MCF 10A (cell line): ENCODE measurements at places on chromosomes 6 and 20.

DNA sequence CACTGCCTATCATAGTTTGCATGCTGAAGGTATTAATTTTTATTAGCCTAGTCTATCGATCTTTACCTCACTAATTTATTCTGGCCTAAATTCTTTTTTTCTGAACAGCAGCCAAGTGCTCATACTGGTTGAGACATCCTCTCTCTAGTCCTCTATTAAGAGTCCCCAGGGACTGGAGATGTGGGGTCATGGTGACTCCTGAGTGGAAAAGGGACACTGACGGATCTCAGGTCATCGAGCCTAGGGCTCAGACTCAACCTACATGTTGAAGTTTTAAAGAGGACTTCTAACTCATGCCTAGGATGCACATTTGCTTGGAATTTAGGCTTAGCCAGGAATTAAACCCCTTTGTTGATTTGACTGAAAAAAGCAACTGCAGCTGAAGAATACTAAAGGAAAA lies 378.1 kb downstream of the BTBD9 start:
- peak; percentile 14 for DNase-seq

- no peak for DNase-seq
These were observed 24.7 kb downstream of the RAB44 start for GRCh38 chr6:36722365-36722764.

GRCh38 chr6:158808442-158808833 lies 10.7 kb downstream of the EZR start:
- DNase-seq: no peak

GRCh38 chr6:164148788-164149187 lies 734.3 kb downstream of the QKI start:
- peak; percentile 0 for DNase-seq

GRCh38 chr6:157145656-157146285 lies 177.5 kb downstream of the TMEM242 start:
- DNase-seq: no peak

- no peak for DNase-seq
These were observed 1.3 kb downstream of the ABHD16A start for GRCh38 chr6:31701666-31702404.

GRCh38 chr20:46027245-46027853 lies 1.7 kb upstream of the SLC12A5 start:
- DNase-seq: peak; percentile 70

GRCh38 chr20:37902504-37903313 lies at the start of gene VSTM2L:
VSTM2L (plus strand) TSS chr20:37903127; CDS start chr20:37903351, 224 bp downstream.
- DNase-seq: peak; percentile 63

- no peak for DNase-seq
These were observed 28.8 kb upstream of the VEGFA start for GRCh38 chr6:43740961-43741764.

DNA sequence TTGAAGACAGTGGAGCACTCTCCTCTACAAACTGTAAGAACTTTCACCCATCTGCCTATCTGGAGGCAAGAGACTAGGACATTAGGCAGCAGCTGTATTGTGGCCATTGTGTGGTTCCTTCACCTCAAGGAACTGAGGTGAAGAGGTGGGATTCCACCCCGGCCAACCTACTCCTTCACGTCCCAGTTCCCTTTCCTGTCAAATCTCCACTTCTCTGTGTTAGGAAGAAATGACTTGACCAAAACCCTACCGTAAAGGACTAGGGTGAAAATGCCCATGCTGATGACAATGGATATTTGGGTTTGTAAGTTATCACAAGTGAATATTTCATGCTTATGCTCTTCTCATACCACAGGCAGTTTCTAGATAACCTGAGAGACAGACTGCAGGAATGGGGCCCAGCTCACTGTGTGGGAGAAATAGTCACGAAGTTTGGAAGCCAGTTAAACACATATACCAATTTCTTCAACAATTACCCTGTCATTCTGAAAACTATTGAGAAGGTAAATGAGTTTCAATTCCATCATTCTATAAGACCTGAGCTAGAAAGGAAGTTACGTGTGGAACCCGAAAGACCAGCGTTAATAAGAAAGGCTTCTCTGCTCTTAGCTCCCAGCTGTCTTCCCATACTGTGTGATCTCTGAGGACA lies 86.6 kb downstream of the ECT2L start:
- DNase-seq: no peak

DNA sequence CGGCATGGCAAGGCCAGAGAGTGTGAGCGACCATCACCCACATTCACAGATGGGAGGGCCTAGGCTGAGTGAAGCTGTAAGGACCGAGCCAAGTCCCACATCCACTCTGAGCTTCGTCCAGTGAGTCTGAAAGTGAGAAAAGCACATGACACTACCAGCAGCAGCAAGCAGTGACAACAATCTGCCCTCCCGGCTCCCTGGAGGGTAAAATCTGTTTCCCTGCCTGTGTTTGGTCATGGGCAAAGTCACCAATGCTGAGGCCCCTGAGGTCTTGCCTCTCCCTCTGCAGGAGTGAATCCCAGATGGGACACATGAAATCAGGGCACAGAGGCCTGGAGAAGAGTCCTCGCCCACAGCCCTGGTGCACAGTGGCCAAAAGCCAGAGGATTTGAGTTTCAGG lies 6.4 kb upstream of the CST7 start:
- no peak for DNase-seq

DNA sequence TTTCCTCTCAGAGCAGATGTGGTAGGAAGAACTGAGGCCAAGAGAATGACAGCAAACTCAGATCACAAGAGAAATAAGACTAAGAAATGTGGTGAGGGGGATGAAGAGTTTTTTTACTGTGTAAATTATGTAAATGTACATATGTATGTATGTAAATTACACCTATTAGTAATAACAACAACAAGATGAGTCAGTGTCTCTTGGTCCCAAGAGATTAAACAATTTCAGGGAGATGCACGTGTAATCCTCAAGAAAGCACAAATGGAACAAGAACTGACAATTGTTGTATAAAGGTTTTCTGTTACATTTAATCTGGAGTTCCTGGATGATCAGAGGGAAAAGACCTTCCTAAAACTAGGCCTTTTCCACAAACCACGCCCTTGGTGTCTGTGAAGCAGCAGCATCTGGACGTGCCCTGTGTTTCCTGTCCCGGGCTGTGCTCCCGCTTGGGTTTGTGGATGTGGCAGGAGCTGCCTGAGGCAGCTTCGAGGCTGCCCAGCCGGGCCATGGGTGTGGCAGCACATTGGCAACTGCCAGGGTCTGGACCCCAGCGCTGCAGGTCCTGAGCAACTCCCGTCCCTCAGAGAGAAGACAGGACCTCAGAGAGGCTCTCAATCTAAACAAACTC lies 994 bp downstream of the CLDN20 start:
- peak; percentile 52 for DNase-seq

DNA sequence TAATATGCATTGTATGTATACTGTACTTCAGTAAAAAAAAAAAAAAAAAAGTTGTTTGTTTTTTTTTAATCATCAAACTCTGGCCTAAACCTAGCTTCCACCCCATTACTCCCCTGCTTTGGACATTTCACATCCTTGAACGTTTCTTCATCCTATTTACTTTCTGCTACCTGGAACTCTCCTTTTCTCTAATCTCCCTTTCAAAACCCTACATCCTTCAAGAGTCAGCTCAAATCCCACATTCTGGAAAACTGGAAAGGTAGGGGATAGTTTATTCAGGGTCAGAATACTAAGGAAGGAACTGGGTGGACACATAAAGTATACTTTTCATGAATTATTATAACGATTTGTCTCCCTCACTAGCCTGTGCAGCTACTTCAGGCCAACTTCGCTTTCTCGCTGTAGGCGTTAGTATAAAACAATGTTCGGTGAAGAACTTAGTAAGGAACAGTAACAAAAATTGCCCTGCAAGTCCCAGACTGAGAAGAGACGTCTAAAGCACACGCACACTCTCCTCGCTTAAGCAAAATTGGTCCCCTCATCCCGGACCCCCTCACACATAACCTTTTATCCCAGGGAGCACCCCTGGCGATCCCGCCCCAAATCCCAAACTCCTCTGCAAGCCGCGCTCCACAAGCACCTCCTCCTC lies 775 bp downstream of the PIGU start:
- no peak for DNase-seq

GRCh38 chr6:139013185-139013800 lies 15.3 kb upstream of the ABRACL start:
- no peak for DNase-seq

GRCh38 chr6:142378138-142378875 lies 76.5 kb downstream of the ADGRG6 start:
- DNase-seq: peak; percentile 93

- no peak for DNase-seq
These were observed 180.1 kb upstream of the ARID1B start for GRCh38 chr6:156597095-156597494.

GRCh38 chr6:116633685-116634084 lies 17.4 kb downstream of the RSPH4A start:
- DNase-seq: peak; percentile 19

DNA sequence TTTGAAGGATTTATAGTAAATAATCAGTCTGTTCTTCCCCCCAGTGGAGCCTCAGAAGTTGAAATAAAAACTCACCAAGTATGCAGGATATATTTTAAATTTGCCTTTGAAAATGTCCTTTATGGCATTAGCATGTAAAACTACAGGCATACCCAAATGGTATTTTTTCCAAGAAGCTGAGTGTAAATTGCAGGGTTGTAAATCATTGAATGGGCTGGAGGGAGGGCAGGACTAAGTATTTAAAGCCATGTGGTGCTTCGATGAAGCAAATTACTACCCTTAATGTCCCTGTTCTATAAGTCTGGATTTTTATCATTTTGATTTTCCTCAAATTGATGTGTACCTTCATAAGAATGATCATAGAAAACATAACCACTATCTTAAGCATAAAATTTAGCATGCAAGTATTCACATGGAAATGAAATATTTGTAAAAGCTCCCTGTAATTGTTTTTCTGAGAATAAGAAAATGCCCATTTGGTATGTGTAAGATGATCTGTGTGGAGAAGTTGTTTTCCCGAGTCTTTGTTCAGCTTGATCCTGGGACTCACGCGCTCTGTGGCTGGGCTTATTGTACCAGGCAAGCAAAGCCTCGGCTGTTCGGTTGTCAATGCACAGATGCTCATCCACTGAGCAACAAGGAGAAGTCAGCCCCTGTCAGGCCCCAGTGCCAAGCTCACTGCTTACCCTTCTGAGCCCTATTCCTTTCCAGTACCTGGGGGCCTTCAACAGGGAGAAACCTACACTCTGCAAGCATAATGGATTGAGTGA lies 66.7 kb downstream of the CD164 start:
- no peak for DNase-seq

- DNase-seq: no peak
These were observed 968.9 kb upstream of the EYS start for GRCh38 chr6:66675906-66676305.

- DNase-seq: no peak
These were observed 12.3 kb downstream of the PREX1 start for GRCh38 chr20:48815537-48815936.

- peak; percentile 54 for DNase-seq
These were observed 88.1 kb downstream of the MAP3K4 start for GRCh38 chr6:161079566-161080262.

DNA sequence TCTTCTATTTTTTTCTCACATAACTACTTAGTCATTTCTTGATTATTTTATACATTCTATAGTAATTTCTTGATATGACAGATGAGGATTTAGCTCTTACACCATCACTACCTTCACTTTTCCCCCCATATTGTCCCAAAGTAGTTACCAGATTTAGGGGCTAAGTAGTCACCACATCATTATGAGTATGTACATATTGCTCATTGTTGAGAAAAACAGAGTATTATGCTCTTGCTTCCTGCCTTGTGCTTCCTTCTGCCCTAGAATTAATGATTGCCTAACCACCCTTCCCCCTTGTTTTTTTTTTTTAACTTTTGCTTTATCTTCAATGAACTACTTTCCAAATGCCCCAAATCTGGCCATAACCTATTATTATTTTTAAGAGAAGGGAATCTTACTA lies 6.8 kb upstream of the HLA-B start:
- no peak for DNase-seq

- DNase-seq: no peak
These were observed 263.4 kb downstream of the UTRN start for GRCh38 chr6:144548536-144548935.

GRCh38 chr6:100617633-100618350 lies 153.1 kb upstream of the SIM1 start:
- peak; percentile 90 for DNase-seq

- DNase-seq: no peak
These were observed 63.5 kb upstream of the FAM8A1 start for GRCh38 chr6:17536586-17536985.

DNA sequence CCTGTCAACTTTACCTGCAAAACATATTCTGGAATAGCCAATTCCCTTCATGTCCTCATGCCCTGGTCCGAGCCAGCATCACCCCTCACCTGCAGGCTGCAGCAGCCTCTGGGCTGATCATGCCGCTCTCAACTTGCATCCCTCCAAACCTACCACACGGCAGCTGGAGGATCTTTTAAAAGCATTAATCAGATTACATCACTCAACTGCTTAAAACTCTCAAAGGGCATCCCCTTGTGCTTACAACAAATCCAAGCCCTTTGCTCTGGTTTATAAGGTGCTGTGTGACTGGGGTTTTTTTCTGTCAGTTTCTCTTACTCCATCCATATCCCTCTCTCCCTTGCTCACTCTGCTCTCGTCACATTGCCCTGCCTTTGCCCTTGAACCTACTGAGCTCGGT lies 24.0 kb downstream of the CD40 start:
- no peak for DNase-seq

GRCh38 chr20:2088891-2089290 lies 12.7 kb upstream of the STK35 start:
- DNase-seq: no peak

- DNase-seq: no peak
These were observed 44.2 kb downstream of the MOXD1 start for GRCh38 chr6:132357120-132357519.

DNA sequence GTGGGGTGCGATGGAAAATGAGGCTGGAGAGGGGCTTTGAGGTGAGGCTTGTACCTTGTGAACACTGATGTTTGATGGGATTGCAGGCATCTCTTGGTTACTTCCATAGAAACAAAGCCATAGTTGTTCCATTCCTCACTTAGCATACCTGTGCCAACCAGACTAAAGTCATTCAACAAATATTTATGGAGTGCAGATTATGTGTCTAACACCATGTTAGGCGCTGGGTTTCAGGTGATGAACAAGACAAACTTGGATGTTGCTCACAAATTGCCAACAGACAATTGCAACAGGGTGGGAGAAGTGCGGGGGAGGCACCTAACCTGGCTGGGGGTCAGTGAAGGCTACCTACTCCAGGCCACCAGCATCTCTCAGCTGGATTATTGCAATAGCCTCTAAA lies 1.5 kb downstream of the TTPAL start:
- no peak for DNase-seq

DNA sequence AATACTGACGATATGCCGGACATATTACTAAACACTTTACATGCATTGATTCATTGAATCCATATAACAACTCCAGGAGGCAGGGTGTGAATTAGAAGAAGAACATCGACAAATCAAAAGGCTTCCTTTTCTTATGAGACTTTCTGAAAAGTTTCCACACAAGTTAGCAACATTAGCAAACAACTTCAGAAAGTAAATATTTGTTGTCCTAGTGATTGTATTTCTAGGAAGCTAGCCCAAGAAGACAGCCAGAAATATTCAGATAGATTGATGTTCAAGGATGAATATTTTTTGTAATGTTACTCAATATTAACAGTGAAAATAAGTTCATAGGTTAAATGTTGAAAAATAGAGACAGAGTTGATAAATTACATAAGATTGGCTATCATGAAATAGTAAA lies 120.6 kb downstream of the GFRAL start:
- no peak for DNase-seq

GRCh38 chr20:25399037-25399430 lies 8.4 kb upstream of the ABHD12 start:
- DNase-seq: peak; percentile 76

- no peak for DNase-seq
These were observed 31.1 kb downstream of the RALY start for GRCh38 chr20:34024723-34025351.
